ENCODE measurements at places on chromosomes 5 and 9.

DNA sequence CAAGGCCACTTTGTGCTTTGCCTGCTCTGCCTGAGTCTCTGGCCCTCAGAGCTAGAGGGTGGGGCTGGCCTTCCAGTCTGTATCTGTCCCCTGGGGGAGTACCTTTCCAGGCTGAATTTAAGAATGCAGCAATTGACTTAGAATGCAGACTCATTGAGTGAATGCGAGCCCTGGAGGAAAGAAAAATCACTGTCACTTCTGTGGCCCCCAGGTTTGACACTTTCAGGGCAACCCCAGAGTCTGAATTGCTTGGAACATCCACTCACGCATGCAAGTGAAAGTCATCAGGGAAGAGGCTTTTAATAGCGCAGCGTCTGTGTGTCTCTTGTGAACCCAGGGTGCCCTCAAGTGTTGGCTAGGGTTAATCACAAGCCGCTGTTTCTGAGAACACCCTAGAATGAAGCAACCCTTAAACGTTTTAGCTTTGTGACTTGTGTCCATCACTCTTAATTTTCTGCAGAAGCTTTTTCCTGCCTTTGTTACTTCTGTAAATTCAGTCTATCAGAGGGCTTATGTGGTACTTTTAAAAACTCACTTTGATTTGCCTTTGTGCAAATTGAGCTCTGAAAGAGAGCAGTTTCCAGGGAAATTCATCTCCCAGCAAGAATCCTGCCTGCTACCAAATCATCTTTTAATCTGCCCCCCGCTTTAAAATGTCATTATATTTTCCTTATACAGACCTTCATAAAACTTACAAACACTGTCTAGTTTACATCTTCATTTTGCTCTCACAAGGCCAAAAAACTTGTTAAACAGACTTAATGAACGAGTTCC, 146.8 kb upstream of the IQGAP2 start:
- DNase-seq: peak; percentile 67

DNA sequence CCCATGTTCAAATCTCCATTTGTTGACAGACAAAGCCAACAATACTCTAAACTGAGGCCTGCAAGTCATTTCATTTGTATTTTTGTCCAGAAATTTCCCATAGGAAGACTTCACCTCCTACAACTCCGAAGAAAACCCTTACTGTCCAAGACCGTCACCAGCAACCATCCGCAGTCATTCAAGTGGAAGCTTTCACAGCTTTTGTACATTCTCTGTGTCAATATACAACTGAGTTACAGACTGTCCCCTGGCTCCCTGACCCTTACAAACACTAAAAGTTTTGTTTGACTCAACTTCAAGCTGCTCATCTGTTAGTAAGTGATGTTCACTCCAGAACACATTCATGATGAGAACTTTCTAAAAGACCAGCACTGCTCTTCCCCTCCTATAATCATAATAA, 210.1 kb downstream of the DEPDC1B start:
- DNase-seq: no peak

- DNase-seq: no peak
Measured at GRCh38 chr5:51832934-51833470, 449.8 kb downstream of the ISL1 start.

- no peak for DNase-seq
Measured at GRCh38 chr5:142644127-142644526, 41.8 kb downstream of the FGF1 start.

- no peak for DNase-seq
Measured at GRCh38 chr5:16681876-16682275, 65.1 kb upstream of the RETREG1 start.

DNA sequence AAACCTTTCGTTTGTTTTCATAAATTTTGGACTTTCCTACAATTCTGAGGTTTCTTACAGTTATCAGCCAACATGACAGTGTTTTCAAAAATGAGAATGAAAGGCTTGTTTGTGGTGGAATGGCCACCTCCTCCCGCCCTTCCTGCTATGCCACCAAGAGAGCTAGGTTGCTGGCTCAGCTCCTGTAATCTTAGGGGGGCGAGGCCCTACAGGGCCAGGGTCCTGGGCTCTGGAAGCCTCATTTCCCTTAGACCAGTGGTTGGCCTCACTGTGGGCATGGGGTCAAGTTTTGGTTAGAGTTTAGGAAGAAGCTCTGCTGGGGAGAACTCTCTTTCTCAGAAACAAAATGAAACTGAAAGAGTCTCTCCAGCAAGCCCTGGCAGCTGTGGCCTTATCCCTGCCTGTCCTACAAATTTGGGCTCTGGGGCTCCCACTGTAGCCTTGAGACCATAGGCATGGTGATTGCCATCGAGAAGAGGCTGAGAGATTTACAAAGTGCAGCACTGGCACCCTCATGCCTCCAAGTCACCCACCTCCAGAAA, 66.2 kb downstream of the IRX1 start:
- no peak for DNase-seq

DNA sequence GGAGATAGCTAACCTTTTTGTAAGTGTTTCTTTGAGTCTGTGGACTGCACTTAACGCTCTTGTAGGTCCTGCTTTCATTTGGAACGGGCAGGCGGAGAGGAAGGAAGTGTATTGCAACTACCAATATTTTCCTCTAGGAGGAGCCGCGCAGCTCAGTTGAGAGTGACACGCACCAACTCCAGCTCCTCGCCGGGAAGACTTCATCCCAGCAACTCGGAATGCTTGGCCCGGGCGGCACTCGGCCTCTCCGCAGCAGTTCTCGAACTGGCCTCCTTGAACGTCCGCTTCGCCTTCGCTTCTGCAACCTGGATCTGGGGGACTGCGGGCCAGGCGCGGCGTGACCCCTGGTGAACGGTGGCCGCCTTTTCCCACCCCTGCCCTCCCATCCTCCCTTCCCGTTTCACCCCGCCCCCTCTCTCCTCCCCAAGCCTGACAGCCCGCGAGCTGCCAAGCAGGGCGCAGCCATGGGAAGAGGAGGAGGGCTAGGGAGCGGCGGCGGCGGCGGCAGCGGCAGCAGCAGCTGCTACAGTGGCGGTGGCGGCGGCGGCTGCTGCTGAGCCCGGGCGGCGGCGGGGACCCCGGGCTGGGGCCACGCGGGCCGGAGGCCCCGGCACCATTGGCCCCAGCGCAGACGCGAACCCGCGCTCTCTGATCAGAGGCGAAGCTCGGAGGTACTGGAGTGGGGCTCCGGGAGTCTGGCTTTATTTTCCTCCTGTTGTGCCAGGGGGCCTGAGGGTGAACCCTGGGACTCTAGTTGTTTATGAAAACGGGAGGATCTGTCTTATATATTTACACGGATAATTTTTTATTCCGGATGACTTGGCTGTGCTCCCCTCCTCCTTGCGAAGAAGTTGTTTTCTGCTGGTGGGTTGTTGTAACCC, at the start of gene GHR:
Gene GHR (plus strand): TSS at position 155 of the 881 bp plus-strand sequence. CDS start 142,436 bp downstream, outside the sequence.
- peak; percentile 90 for DNase-seq

- DNase-seq: peak; percentile 76
Measured at GRCh38 chr5:149371296-149371962, 7.7 kb downstream of the IL17B start.

GRCh38 chr5:112720576-112720975, 17.1 kb upstream of the APC start:
- no peak for DNase-seq

DNA sequence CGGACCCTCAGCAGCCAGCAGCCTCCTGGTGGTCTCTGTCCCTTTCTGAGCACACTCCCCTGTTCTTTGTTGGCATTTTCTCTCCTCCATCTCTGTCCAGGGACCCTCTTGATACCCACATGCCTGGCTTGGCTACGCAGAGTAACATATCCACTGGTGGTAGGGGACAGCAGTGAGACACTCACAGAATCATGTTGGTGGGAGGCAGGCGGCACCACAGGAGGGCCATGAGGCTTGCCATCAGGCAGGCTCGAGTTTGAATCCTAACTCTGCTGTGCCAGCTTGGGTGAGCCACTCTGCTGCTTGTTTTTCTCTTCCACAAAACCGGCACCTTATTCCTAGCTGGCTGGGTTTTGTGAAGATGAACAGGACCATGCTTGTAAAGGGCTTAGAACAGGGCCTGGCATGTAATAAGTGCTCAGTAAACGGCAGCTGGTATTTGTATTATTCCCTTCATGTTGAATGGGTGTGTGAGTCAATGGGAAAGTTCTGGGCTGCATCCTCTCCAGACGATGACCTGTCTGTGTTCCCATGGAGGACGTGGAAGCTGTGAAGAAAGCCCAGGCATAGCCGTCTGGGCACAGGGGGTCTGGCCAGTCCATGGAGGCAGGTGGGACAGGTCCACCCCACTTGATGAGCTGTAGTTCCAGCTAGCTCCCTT, 2.3 kb downstream of the COL27A1 start:
- DNase-seq: no peak

DNA sequence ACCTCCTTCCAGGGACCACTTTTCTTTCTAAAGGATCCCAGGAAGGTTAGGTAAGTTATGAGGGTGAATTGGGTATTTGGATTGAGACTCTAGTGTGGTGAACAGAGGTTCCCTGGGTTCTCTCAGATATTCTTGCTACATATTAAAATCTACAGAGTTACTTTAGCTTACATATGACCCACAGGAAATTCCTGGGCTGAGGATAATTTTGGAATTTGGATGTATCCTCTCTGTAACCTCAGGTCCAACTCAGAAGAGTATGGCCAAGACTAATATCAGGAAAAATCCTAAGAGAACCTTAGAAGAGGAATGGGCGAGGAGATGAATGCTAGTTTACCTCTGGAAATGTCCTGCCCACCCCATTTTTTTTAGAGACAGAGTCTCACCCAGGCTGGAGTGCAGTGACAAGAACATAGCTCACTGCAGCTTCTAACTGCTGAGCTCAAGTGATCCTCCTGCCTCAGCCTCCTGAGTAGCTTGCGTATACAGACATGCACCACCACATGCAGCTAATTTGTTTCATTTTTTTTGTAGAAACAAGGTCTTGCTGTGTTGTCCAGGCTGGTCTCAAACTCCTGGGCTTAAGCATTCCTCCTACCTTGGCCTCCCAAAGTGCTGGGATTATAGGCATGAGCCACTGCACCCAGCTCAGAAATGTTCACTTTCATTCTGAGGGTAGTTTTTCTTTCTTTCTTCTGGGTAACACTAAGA, 196.4 kb downstream of the ARHGEF28 start:
- DNase-seq: no peak

- no peak for DNase-seq
Measured at GRCh38 chr5:87034557-87034956, 233.1 kb upstream of the RASA1 start.

GRCh38 chr5:113236536-113237288, 198.1 kb downstream of the TSSK1B start:
- no peak for DNase-seq

DNA sequence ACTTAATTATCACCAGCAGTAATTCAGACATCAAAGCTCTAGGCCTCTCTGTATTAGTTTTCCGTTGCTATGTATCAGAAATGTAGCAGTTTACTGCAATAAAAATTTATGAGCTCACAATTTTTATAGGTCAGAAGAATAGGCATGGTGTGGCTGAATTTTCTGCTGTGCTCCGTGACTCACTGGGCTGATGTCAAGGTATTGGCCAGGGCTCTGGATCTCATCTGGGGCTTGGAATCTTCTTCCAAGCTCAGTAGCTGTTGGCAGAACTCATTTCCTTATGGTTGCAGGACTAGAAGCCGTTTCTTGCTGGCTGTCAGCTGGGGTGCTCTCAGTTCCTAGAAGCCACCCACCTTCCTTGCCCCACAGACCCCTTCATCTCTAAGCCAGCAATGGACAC, 66.3 kb downstream of the PSAT1 start:
- DNase-seq: peak; percentile 41

GRCh38 chr5:135379046-135379654, 19.9 kb downstream of the MACROH2A1 start:
- DNase-seq: no peak

- DNase-seq: no peak
Measured at GRCh38 chr5:14953075-14953607, 81.6 kb upstream of the ANKH start.

- DNase-seq: no peak
Measured at GRCh38 chr5:98540056-98540455, 233.4 kb upstream of the RGMB start.

DNA sequence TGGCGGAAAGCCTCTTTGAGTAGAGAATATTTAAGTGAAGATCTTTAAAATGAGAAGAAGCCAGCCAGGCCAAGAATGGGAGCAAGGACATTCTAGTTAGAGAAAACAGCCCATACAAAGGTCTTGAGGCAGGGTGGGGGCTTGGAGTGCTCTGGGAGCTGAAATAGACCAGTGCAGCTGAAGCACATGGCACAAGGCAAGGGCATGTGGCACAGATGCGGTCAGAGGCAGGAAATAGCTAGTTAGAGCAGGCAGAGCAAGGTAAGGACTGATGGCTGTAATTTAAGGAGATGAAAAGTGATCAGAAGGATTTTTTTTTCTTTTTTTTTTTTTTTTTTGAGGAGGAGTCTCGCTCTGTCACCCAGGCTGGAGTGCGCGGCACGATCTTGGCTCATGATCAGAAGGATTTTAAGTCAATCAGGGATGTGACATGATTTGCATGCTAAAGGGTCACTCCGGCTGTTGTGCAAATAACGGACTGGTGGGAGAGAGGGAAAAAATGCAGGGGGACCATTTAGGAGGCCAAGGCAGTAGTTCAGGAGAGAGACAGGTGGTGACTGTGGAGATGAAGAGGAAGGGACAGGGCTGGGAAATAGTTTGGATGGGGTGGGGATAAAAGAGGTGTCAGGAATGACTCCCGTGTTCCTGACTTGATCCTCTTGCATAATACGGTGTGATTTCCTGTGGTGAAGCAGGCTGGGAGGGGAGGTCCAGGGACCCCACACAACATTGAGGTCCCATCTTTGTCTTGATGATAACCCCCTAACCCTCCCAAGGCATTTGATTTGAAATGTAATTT, 207.6 kb downstream of the HSPA4 start:
- DNase-seq: no peak

GRCh38 chr9:102209176-102209575, 470.7 kb upstream of the GRIN3A start:
- DNase-seq: no peak

DNA sequence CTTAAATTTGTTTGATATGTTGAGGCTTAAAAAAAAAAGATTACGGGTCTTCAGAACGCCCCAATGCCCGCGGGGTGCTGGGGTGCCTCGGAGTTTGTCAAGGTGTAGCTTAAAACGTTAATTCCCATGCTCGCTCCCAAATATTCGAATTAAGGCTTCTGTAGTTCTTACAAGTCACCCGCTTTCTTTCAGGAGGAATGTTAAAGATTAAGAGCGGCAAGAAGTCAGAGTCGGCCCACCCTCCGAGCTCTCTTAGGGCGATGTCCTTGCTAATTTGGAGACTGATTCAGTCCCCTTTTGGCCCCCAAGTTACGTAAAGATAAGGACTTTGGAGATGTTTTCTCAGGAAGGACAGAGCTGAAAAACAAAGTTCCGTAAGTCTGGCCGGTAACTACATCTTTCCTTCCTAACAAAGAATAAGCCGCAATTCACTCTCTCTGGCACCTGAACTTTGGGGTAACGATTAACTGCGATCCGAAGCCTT, 746 bp upstream of the NPM1 start:
- DNase-seq: no peak

DNA sequence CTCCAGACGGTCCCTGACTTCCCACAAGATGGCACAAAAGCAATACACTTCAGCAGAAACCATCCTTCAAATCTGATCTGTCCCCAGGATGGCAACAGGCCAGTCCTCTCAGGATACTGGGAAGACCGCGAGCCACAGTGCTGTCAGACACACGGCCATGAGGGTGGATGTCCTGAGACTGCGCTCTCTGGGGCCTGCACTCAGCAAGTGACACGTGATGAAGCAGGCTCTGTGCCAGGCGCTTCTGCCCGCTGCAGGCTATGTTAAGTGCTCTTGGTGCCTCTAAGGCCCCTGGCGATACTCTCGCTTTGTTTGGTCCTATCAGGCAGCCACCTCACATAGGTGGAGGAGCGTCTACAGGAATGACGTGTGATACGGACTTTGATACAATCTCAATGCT, 7.1 kb downstream of the BRD9 start:
- no peak for DNase-seq
